ENCODE measurements at places on chromosomes 4 and X.

GRCh38 chr4:172813359-172813923 lies 355.2 kb upstream of the GALNT7 start:
- peak; percentile 75 for DNase-seq

DNA sequence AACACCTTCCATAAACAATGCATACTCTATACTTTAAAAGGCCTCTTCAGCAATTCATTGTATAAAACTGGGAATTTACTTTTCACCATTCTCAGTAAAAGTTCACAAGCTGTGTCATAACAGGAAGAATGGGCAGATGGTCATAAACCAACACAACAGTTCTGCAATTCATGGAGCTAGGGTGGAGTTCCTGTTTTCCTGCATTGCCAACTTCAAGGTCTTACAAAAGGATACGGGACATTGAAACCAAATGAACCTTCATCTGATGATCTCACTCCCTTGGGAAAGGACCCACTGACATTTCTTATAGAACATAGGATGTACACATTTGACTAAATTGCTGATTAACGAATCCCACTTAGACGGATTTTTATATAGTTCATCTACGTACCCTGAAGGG lies 4.1 kb downstream of the KDR start:
- no peak for DNase-seq

DNA sequence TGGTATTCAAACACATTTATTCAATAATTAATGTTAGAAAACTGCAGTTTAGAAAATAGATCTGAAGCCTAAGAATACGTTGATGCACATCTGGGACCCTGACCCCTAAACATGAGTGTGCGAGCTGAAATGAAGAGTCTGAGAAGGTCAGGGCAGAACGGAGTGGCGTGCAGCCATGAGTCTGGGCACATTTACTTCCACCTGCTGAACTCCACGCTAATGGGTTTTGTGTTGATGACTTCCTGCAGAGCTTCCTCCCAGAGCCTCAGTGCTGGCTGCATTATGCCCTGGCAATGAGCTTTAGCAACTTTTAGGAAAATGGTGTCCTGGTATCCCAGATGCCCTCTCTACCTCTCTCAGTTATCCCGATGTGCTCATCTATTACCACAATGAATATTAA lies 53.1 kb downstream of the FAM114A1 start:
- DNase-seq = no peak

GRCh38 chr4:77449171-77449570 lies 156.4 kb upstream of the CXCL13 start:
- DNase-seq = no peak

DNA sequence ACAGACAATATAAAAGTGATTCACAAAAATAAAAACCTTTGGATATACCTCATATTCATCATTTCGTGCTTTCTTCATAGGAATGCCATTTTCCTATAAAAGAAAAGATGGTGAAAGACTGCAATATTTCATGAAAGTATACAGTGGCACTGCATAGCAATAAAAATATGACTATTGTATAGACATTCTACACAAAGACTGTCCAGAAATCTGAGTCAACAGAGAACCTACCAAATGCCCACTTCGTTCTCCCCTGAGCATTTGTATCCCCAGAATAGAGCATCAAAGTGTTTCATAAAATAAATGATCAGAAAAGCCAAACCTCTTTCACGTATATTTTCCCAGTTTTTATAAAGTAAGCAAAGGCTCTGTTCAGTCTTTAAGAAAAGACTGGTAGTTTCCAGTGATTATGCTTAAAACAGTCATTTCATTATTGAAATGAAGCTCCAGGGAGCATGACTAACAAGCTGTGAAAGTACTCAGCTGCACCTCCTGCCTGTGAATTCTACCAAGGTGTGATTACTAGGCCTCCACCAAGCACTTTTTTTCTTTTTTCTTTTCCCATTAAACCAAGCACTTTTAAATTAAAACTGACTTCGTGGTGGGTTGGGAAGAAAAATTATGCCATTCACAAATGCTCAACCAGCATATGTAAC lies 20.2 kb downstream of the PPA2 start:
- no peak for DNase-seq

- DNase-seq = no peak
Observed at GRCh38 chrX:10597871-10598270, 22.5 kb downstream of the MID1 start.

DNA sequence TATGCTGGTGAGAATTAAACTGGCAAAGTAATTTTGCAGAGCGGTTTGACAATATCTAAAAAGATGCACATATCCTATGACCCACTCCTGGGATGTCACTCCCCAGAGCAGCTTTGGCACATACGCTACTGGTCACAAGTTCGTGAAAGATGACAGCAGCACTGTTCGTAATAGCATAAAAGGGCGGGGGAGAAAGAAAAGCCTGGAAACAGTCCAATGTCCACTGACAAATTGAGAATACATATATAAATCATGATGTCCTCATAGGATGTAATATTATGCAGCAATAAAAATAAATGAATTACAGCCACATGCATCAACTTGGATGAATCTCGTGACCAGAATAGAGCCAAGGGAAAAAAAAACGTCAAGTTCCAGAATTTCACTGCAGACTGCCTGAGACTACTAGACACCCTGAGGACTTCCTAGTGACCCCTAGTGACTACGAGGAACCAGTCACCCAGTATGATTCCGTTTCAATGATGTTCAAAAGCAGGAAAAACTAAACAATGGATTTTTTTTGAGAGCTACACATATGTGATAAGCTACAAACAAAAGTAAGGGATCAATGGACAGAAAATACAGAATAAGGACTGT lies 1.8 kb downstream of the PCSK1N start:
- DNase-seq = no peak

DNA sequence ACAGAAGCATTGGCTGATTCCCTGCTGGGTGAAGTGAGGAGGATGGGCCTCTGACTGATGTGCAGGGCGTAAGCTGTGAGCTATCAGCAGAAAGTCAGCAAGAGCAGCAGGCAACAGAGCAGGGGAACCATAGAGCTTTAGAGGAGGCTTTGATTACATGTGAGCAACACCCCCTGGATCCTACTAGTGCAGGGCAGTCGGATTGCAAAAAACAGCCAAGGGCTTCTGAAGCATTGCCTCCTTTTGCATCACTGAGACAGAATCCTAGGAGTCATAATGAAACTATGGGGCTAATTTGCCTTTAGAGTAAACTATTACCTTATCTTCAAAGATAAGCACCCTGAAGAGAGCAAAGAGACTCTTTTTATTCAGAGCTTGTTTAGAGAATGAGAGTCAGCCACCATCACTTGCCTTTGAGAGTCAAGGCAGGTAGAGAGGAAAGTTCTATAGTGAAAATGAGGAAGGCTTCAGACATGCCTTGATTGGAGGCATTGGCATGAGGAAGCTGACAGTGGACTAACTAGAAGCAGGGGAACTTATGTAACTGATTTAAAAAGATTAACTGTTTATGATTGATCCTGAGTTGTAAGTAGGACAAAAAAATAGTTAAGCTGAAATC lies 420.3 kb downstream of the PDHA2 start:
- DNase-seq = no peak

- no peak for DNase-seq
Observed at GRCh38 chr4:10670321-10670720, 14.2 kb downstream of the CLNK start.

GRCh38 chr4:148192526-148192925 lies 249.7 kb downstream of the NR3C2 start:
- DNase-seq = no peak

DNA sequence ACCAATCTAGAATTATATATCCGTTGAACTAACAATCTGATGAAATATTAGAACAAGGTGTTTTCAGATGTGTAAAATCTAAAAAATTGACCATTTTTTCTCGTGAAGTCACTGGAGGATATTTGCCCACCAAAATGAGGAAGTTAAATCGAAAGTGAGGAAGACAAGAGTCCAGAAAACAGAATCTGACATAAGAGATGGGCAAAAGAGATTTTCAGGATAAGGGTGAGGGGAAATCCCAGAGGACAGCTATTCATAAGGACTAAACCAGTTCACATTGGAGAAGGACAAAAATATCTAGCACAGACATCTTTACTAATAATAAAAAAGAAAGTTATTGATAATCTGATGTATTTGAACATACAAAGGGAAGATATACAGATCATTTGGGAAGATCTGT lies 18.7 kb upstream of the ALG13 start:
- no peak for DNase-seq

DNA sequence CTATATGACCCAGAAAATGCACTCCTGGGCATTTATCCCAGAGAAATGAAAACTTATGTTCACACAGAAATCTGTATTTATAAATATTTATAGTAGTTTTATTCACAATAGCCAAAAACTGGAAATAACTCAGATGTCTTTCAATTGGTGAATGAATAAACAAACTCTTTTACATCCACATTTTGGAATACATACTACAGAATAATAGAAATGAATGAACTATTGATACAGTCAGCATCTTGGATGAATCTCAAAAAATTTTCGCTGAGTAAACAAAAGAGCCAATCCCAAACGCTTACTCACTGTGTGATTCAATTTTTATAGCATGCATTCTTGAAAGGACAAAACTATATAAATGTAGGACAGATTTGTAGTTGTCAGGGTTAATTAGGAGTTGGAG lies 75.1 kb upstream of the HTR2C start:
- no peak for DNase-seq

GRCh38 chr4:105093975-105094374 lies 52.7 kb upstream of the TET2 start:
- DNase-seq = no peak

DNA sequence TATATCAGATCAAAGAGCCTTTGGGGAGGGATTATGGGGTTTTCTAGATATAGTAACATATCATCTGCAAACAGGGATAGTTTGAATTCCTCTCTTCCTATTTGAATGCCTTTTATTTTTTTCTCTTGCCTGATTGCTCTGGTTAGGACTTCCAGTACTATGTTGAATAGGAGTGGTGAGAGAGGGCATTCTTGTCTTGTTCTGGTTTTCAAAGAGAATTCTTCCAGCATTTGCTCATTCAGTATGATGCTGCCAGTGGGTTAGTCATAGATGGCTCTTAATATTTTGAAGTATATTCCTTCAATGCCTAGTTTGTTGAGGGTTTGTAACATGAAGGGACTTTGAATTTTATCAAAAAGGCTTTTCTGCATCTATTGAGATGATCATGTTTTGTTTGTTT lies 25.6 kb upstream of the ABCB7 start:
- DNase-seq = no peak

- DNase-seq = no peak
Observed at GRCh38 chr4:85807247-85807950, 332.4 kb downstream of the ARHGAP24 start.

GRCh38 chr4:133390198-133390855 lies 241.2 kb downstream of the PCDH10 start:
- DNase-seq = no peak

GRCh38 chr4:22356987-22357596 lies 158.8 kb downstream of the ADGRA3 start:
- no peak for DNase-seq

GRCh38 chr4:140944199-140944515 lies 188.0 kb upstream of the TBC1D9 start:
- DNase-seq = no peak

Measured in posterior cingulate gyrus (tissue), 11 donors.